ENCODE measurements at places on chromosomes 12 and 14. TPM values are rescaled to one million over a fixed set of nuclear protein-coding genes. Genes with fewer than 3 reads are reported as not detected.

Gene GALNT6
- 30.7 TPM for polyA plus RNA-seq

Gene CYP46A1
- polyA plus RNA-seq = 1.7 TPM

DNA sequence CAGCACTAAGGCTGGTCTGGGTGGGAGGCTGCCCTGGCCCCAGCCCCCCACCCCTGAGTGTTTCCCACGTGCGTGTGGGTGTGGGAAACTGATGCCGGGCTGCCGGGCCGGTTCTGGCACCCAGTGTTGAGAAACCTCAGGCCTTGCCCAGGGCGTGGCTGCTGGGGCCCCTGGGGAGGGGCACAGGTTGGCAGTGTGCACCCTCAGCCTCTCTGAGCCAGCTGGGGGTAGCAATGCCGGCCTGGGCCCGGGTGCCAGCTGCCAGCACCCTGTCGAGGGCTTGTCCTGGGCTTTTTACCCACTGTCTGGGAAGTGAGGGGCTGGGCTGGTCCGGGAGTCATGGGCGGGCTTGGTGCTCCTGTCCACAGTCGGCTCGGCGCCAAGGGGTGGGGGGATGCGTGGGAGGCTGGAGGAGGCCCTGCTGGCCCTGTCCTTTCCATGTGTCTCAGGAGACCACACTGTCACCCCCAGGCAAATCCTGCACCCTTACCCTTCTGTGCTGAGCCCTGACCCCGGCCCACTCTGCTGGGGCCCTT is 15.7 kb downstream of the ASPG start:
- H3K27ac ChIP-seq = no peak overlapping the region
- no peak for DNase-seq
- H3K4me3 ChIP-seq = no peak overlapping the region
- peaks cover 3% of the 10 kb centered on the region for H3K4me1 ChIP-seq
- no peaks in the 10 kb centered on the region for H3K36me3 ChIP-seq
- no peaks in the 10 kb centered on the region for H3K27me3 ChIP-seq

Gene GLIPR1
- polyA plus RNA-seq = 24.5 TPM

Gene GPRC5D
- polyA plus RNA-seq = not detected

Gene PLEKHG7
- 0.94 TPM for polyA plus RNA-seq

DNA sequence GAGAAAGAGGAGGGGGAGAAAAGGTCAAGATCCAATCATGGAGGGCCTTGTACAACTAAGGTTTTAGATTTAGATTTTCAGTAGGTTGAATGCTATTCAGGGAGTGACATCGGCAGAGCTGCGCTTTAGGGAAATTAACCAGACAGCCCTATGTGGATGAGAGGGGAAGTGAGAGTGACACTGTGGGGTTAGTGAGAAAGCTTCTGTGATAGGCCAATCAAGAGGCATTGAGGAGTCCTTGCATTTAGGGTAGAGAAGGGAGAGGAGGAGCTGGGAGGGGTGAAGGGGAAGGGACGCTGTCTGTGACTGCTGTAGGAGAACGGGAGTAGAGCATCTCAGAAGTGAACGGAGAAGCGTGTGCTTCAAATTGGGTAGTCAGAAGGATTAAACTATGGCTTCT is 3.4 kb downstream of the HSD17B6 start:
- no peak overlapping the region for H3K4me3 ChIP-seq
- H3K27me3 ChIP-seq = no peaks in the 10 kb centered on the region
- no peak overlapping the region for H3K27ac ChIP-seq
- no peaks in the 10 kb centered on the region for H3K36me3 ChIP-seq
